ENCODE measurements at places on chromosomes 3 and 15.
A peak's percentile ranks its signal among the peaks of the same experiment; 100 is the strongest.

DNA sequence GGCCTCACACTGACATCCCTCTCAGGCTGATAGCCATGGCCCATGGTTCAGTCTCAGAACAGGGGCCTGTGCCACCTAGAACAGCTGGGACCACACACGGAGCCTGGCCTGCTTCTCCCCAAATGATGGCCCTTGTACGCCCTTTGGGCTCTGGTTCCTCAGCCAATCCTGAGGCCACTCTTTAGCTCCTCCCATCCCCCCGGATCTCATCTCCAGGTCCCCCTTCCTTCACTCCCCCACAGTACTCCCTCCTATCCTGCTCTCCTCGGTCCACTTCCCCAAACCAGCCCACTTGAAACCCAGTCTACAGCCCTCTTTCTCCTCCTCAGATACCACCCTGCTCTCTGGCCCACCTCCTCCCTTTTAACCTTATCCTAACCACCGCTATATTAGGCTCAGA, 17.8 kb upstream of the ZFYVE19 start:
- no peak for DNase-seq

GRCh38 chr15:41501191-41501917, 7.7 kb downstream of the ITPKA start:
- DNase-seq: no peak

- no peak for DNase-seq
Observed at GRCh38 chr15:45021348-45021747, 1.6 kb upstream of the SORD start.

GRCh38 chr15:28111543-28111942, 12.4 kb upstream of the OCA2 start:
- no peak for DNase-seq

DNA sequence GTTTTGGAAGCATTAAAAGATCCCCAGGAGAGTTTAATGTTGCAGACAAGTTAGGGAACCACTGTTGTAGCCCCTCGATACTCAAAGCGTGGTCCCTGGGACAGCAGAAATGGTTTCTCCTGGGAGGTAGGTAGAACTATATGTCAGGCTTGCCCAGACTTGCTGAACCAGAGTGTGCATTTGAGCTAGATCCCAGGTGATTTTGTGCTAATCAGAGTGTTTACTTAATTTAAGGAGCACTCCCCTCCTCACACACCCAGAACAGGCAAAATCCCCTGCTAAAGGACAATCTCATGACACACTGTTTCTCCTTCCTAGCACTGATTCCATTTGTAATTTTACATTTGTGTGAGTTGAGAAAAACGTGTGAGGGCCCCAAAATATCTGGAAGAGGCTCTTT, 24.3 kb downstream of the LMCD1 start:
- DNase-seq: no peak

- no peak for DNase-seq
Observed at GRCh38 chr3:7618606-7619005, 757.7 kb downstream of the GRM7 start.

- no peak for DNase-seq
Observed at GRCh38 chr15:39304201-39304841, 276.6 kb upstream of the THBS1 start.

DNA sequence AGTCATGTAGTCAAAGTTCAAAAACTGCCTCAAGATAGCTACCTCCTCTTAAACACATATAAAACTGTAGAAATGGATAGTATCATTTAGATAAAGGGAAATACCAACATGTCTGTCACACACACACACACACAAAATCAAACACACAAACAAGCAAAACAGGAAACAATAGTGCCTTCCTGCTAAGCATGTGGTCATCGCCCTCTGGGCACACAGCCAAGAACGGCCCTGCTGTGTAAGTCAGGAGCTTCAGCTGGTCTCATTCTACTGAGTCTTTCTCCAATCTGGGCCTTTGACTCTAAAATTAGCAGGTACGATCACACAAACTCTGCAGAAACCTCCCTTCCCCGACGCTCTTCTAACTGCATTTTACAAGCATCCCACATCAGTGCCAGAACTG, 272.2 kb upstream of the CHRNA7 start:
- DNase-seq: no peak

DNA sequence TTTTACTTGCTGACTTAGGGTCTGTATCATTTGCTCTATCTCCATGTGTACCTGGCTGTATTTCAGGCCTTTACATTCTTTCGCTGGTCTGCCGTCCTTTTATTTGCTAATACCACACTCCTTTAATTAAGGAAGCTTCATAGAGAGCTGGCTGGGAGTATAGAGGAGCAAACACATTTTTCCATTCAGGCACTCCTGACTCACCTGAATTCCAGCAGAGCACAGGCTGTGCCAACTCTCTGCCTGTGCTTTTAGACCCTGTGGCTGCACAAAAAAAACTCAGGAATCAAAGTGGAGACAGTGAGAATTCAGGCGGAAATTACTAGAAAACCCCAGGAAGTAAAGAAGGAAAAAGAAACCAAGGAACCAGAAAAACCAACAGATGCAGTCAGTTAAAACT, 29.0 kb upstream of the ATP10A start:
- DNase-seq: no peak

GRCh38 chr15:29695489-29696167, 126.6 kb downstream of the TJP1 start:
- DNase-seq: no peak

GRCh38 chr15:63371297-63371918, 10.2 kb downstream of the CA12 start:
- DNase-seq: no peak

- DNase-seq: no peak
Observed at GRCh38 chr15:27327467-27328025, 356.6 kb downstream of the GABRG3 start.

DNA sequence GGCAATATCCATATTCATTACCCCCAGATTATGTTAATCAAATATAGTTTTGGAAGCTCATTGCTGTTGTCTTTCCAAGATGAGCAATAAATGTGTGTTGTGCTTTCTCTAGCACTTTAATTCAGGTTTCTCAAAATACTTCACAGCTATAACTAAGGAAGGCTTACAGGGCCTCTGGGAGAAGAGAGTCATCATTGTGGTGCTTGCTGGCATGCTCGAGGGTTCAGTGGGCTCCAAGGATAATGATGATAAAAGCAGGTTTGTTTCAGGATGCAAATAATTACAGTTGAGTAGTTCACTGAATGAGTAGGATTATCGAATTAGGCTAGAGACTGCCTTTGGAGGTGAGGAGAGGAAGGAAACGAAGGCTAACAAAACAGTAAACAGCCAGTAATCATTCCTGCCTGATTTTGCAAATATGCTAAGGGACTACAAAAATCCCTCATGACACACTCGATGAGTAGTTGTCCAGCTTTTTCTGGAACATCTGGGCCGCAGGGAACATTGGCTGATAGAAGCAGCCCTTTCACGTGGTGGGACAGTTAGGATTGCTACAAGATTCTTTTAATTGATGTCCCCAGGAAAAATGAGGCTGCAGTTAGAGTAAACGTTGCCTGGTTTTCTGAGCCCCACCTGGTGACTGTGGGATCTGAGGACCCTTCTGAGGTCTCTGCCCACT, 54.1 kb downstream of the SLC7A14 start:
- DNase-seq: no peak

- DNase-seq: no peak
Observed at GRCh38 chr3:130800829-130801228, 54.2 kb upstream of the PIK3R4 start.

GRCh38 chr3:56921573-56922453, 120.1 kb upstream of the ARHGEF3 start:
- DNase-seq: no peak

- no peak for DNase-seq
Observed at GRCh38 chr15:44315126-44315525, 26.6 kb downstream of the GOLM2 start.

DNA sequence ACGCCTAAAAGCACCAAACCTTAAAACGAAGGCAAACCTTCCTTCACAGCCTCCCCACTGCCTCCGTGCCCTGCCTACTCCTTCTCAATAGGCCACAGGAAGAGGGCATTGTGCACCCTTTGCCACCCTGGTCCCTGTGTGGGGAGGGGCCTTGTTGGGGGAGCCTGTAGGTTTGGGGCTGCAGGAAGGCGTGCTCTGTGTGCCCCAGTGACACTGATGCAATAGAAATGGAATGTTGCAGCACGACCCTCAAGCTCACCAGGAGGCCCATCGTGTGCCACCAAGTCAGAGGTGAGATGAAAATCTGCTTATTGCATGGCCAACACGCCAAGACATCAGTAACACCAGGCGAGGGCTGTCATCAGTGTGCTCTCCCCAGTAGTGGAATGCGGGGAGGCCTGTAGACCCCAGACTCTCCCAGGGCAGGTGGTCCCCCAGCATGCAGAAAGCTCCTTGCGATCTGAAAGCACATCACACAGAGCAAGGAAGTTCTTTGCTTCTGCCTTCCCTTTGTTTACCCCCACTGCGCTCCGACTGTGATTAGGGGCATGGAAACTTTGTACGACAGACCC, 86.2 kb downstream of the ASB7 start:
- DNase-seq: no peak

DNA sequence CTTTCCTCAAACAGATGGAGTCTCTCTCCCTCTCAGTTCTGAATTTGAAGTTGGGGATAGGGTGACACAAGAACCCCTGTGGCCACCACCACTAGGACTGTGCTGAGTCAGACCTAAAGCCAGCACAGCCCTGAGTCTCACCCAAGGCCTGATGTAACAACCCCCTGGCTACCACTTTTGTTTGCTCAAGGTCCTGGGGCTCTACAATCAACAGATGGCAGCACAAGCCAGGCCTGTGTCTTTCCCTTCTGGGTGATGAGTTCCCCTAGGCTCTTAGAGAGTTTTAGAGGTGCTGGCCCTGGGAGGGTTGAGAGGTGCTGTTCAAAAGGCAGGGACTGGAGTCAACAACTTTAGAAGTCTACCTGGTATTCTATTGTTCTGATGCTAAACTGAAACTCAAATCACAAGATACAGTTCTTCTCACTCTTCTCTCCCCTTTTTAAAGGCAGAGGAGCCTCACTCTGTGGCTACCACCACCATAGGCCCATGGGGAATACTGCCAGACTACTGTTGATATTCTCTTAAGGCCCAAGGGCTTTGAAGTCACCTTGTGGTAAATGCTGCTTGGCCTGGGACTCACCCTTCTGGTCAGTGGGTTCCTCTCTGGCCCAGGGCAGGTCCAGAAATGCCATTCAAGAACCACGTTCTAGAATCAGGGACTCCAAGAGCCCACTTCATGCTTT, 6.5 kb downstream of the OR5K4 start:
- no peak for DNase-seq

GRCh38 chr15:98583771-98584430, 64.4 kb upstream of the IGF1R start:
- no peak for DNase-seq

GRCh38 chr3:45795882-45796765, at the start of gene SLC6A20:
Gene SLC6A20, minus strand, starts transcription at chr3:45796536. Its CDS starts 117 bp downstream, at chr3:45796419.
- DNase-seq: no peak

DNA sequence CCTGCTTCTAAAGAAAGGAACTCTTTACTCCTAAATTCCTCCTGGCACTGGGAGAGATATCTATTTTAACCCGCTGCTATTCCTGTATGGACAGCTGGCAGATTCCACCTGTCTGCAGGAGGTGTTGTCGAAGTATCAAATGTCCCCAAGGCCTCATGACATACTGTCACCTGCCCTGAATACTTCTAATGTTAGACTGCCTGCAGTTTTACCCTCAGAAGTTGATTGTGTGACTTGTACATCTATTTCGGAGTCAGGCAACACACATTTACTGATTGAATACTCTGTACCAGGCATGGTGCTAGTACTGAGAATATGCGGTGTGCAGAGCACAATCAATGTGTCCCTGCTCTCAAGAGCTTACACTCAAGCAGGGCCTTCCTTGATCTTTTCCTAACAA, 38.6 kb downstream of the PDZRN3 start:
- DNase-seq: no peak

GRCh38 chr3:152428577-152428976, 159.8 kb downstream of the MBNL1 start:
- no peak for DNase-seq

DNA sequence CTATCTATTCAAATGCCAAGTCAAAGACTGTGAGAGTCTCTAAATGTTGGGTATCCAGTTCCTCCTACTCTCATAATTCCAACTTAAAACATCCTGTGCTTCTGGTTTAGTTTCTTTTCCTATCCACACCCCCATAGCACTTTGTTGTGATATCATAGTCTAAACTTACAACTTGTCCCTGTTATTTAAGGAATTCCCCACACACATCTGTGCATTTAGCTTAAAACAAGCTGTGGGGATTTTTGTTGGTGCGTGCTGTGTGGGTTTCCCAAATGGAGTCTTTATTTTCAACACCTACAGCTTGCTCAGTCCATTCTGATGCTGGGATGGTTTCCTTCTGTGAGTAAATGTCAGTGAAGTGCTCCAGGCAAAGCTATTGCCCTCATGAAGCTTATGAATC, 167.3 kb downstream of the GMNC start:
- no peak for DNase-seq

DNA sequence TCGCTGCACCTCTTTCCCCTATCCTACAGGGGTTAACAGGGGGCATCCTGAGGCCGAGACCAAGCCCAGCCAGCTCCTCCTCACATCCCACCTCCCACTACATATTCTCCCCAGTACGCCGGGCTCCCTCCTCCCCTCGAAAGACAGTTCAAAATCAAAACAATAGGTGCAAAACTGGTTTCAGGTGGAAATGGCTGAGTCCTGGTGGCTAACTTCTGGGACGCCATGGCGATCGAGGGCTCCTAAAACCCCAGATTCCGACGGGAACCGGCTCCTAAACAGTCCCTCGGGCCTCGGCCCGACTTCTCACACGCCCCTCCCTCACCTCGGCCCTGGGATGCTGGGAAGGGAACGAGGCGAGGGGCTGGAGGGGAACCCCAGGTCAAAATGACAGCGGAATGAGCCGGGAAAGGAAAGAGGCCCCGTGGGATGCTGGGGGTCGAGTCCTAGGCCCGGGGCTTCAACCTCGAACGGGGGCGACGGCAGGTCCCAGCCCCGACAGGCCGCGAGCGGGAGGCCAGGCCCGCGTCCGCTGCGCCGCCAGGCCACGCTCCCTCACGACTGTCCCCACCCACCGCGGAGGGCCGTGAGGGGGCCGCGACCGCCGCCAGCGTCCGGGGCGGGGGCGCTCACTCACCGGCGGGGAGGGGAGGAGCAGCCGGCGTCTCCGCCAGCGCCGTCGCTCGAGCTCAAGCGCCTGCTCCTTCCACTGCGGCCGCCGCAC, 492 bp downstream of the TMCC1 start:
- DNase-seq: peak; percentile 69

GRCh38 chr3:32414522-32415202, 23.0 kb downstream of the CMTM7 start:
- no peak for DNase-seq

- DNase-seq: no peak
Observed at GRCh38 chr3:162842549-162843216, 1346.1 kb downstream of the OTOL1 start.

- DNase-seq: no peak
Observed at GRCh38 chr3:52385157-52385556, 59.7 kb downstream of the SEMA3G start.

DNA sequence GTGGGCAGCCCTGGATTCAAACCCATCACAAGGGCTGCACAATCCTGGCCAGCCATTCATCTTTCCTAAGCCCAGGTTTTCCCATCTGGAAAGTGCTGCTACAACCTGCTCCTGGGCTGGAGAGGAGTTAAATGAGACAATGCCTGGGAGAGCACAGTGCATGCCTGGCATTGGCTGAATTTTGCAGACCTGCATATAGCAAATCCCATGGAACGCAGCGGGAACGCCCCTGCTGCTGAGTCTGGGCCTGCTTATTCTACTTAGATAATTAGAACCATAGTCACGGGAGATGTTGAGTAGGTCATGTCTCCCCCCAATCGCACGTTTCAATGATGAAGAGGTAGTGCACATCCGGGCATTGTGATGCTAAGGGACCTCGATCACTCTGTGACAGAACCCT, 46.6 kb downstream of the ABTB1 start:
- DNase-seq: no peak

- no peak for DNase-seq
Observed at GRCh38 chr15:40471808-40472150, 995 bp downstream of the CHST14 start.

Measured in activated T-helper 1 cell treated with anti-CD3 and anti-CD28 coated beads, Interleukin-2, amount 50 U/mL, for 16 hours (primary cell).